Hepatocyte (in vitro differentiated cells): ENCODE measurements at places on chromosomes 1 and 21. TPM values are rescaled to one million over a fixed set of nuclear protein-coding genes. Genes with fewer than 3 reads are reported as not detected.

LEFTY1 gene
- total RNA-seq = 3.8 and 5.8 TPM in 2 replicates

SH2D1B gene
- not detected in 2 replicates for total RNA-seq

ADAM30 gene
- not detected in 2 replicates for total RNA-seq

NHLH1 gene
- total RNA-seq = 0.13 TPM in 1 of 2 replicates, not detected in the other

PRELP gene
- total RNA-seq = 0.83 and 0.84 TPM in 2 replicates

TMEM82 gene
- 10.7 and 11.9 TPM in 2 replicates for total RNA-seq

OLFML2B gene
- total RNA-seq = 1.2 and 2.2 TPM in 2 replicates

ACBD6 gene
- 40.2 and 45.8 TPM in 2 replicates for total RNA-seq

SELENOF gene
- total RNA-seq = 168 and 204 TPM in 2 replicates

DENND1B gene
- total RNA-seq = 17.9 and 18.6 TPM in 2 replicates

KRTAP19-3 gene
- not detected in 2 replicates for total RNA-seq

DAB1 gene
- 36.7 and 37.6 TPM in 2 replicates for total RNA-seq

- no peaks in the 10 kb centered on the region for H3K36me3 ChIP-seq
- H3K4me3 ChIP-seq = no peak overlapping the region
- H3K4me1 ChIP-seq = no peaks in the 10 kb centered on the region
- no peak for DNase-seq
- H3K27me3 ChIP-seq = no peaks in the 10 kb centered on the region
Observed at GRCh38 chr1:18373882-18374493, 106.7 kb upstream of the KLHDC7A start.

DNA sequence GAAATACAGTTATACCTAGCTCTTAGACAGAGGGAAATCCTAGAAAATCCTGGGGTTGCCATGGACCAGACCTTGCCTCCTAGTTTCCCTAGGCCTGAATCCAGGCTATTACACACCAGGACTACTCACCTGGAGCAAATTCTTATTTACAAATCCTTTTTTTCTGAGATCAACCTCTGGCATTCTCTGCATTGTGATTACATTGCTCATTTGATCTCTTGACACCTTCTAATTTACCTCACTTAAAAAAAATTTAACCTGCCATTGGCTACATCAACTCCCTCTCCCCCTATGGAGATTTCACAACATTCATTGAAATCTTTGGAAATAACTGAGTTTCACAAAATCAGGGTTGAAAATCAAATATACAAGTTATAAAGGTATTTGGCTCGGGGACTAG, 2.9 kb upstream of the C1orf105 start:
- H3K36me3 ChIP-seq = no peaks in the 10 kb centered on the region
- no peaks in the 10 kb centered on the region for H3K27me3 ChIP-seq
- no peak overlapping the region for H3K27ac ChIP-seq
- no peak overlapping the region for H3K4me3 ChIP-seq
- H3K4me1 ChIP-seq = no peaks in the 10 kb centered on the region
- no peak for DNase-seq

DNA sequence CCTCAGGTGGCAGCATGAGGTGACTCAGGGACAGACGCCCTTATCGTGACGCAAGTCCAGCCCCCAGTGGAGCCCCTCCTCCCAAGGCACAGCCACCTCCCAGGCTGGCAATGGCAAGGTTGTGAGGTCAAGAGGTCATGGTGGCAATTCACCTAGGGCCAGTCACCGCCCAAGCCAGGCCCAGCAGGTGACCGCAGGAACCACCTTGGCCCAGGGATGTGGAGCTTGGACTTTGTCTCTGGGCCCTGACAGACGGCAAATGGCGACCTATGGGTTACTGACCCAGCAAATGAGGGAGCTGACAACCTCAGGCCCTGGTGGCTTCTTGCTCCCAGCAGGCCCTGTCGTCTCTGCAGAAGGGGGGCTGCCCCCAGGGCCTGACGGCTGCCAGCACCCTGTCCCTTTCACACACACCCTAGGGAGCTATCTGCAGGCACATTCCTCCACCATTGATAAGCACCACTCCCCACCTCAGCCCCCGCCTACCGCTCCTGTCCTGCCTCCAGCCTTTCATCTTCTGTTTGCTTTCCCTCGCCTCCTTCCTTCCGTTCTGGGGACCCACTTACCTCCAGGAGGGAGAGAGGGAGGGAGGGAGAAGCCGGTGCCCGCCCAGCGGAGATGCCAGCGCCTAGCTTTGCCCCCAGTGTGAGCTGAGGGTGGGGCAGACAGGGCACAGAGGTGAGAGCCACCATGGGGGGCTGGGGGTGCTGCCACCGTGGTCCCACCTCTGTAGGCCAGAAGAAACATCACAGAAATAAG, 12.1 kb downstream of the EPHA2 start:
- H3K27ac ChIP-seq = peak overlapping the region; percentile 91

GRCh38 chr1:23727362-23727811, 15.9 kb upstream of the ELOA start:
- DNase-seq = peak; percentile 72
- H3K27me3 ChIP-seq = no peaks in the 10 kb centered on the region

DNA sequence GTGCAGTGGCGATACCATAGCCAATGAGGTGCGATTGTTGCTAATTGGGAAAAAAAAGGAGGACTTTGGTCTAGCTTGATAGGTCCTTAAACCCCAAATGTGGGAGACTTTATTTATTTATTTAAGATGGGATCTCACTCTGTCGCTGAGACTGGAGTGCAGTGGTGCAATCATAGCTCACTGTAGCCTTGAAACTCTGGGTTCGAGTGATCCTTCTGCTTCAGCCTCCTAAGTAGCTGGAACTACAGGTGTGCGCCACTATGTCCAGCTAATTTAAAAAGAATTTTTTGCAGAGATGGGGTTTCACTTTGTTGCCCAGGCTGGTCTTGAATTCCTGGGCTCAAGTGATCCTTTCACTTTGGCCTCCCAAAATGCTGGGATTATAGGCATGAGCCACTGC, 24.0 kb upstream of the SRSF10 start:
- no peak for DNase-seq
- no peaks in the 10 kb centered on the region for H3K36me3 ChIP-seq
- no peaks in the 10 kb centered on the region for H3K27me3 ChIP-seq
- H3K4me1 ChIP-seq = peaks cover 15% of the 10 kb centered on the region
- no peak overlapping the region for H3K4me3 ChIP-seq

DNA sequence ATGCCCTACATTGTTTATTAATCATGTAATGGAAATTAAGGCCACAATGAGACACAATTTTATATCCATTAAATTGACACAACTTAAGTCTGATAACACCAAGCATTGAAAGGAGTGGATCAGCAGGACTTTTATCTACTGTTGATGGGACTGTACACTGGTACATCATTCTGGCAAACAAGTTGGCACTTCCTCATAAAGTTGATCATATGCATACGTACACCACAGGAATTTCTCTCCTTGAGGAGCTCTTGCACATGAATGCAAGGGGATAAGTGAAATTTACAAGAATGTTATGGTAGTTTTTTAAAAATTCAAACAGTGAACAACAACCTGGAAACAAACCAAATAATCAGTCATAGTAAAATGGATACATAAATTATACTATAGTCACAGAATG, 20.1 kb downstream of the RAVER2 start:
- no peak overlapping the region for H3K4me3 ChIP-seq

- DNase-seq = no peak
- no peak overlapping the region for H3K4me3 ChIP-seq
- H3K4me1 ChIP-seq = peaks cover 28% of the 10 kb centered on the region
- no peak overlapping the region for H3K27ac ChIP-seq
Observed at GRCh38 chr21:34869545-34869944, 179.6 kb downstream of the RUNX1 start.

DNA sequence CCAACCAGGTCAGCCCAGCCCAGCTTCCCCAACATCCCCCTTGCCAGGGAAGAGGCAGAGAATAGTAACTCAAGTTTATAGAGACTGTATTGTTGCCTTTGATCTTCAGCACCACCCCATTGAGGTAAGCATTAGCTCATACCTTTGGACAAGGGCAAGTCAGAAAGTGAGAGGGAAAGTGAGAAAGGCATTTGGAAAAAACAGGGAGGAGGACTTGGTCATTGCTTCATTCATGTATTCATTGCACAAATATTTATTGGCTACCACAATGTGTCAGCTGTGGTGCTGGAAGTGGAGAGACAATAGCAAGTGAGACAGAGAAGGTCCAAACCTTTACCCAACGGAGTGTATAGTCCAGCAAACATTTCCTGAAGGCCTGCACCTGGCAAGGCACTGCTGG, 561.2 kb downstream of the KIF26B start:
- H3K36me3 ChIP-seq = no peaks in the 10 kb centered on the region
- no peaks in the 10 kb centered on the region for H3K27me3 ChIP-seq
- no peak overlapping the region for H3K27ac ChIP-seq
- no peak overlapping the region for H3K4me3 ChIP-seq

DNA sequence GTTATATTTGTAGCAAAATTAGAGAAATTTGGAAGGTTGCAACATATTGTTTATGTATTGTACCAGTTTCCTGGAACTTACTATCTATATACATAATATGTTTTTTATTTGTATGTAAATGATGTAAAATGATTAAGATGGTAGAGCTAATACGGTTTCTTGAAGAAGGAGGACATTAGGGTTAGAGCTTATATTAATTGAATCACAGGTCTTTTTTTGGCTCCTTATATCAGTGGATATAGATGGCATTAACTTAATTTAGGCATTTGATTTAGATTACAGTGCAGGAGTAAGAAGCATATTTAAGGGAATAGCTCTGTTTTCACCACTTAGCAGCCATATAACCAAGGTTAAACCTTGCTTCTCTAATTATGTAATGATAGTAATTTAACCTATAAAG, 357.7 kb downstream of the USP25 start:
- no peaks in the 10 kb centered on the region for H3K4me1 ChIP-seq
- no peak overlapping the region for H3K4me3 ChIP-seq
- no peak for DNase-seq
- no peak overlapping the region for H3K27ac ChIP-seq
- no peaks in the 10 kb centered on the region for H3K27me3 ChIP-seq
